ENCODE measurements at places on chromosomes 7 and 10. TPM values are rescaled to one million over a fixed set of nuclear protein-coding genes. Genes with fewer than 3 reads are reported as not detected.

- H3K36me3 ChIP-seq = peaks cover 12% of the 10 kb centered on the region
- H3K4me3 ChIP-seq = peak overlapping the region; percentile 90
- DNase-seq = no peak
- peaks cover 3% of the 10 kb centered on the region for H3K4me1 ChIP-seq
- H3K27me3 ChIP-seq = no peaks in the 10 kb centered on the region
- H3K27ac ChIP-seq = peak overlapping the region; percentile 99
These were observed 772 bp downstream of the PRDX3 start for GRCh38 chr10:119177708-119178371.

Gene ZSCAN21
- total RNA-seq = 13.1 TPM

Gene FBXW4
- 31.7 TPM for total RNA-seq

Gene ACSL5
- 1.1 TPM for total RNA-seq

Gene CDH23
- total RNA-seq = under 0.01 TPM

All from IMR-90 (cell line).